ENCODE measurements at places on chromosomes 2 and 18. TPM values are rescaled to one million over a fixed set of nuclear protein-coding genes. Genes with fewer than 3 reads are reported as not detected.
A peak's percentile ranks its signal among the peaks of the same experiment; 100 is the strongest.

DNA sequence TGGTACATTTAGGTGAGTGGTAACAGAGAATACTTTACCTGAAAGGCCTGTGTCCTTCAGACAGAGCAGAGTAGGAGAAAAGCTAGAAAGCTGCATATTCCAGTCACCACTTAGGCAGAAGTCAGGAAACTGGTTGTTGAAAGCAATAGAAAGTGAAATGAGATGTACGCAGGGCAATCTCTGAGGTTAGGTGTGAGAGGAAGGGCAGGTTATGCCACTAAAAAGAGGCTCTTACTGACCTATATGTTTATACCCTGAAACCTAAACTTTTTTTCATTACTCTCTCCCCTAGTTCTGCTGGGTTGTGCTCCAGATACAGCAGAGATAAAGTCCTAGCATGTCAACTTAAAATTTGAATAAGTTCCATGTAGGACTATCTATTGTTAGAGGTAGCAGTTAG, 93.5 kb downstream of the COX7A2L start:
- no peaks in the 10 kb centered on the region for H3K27me3 ChIP-seq
- H3K36me3 ChIP-seq = peaks cover 14% of the 10 kb centered on the region
- peaks cover 10% of the 10 kb centered on the region for H3K4me1 ChIP-seq

GRCh38 chr2:30716123-30716900, 90.9 kb downstream of the CAPN13 start:
- DNase-seq = no peak
- H3K4me1 ChIP-seq = peaks cover 7% of the 10 kb centered on the region
- H3K27ac ChIP-seq = no peak overlapping the region

GRCh38 chr2:199797431-199798403, 53.3 kb downstream of the FTCDNL1 start:
- DNase-seq = no peak
- peaks cover 7% of the 10 kb centered on the region for H3K4me1 ChIP-seq
- H3K4me3 ChIP-seq = no peak overlapping the region
- H3K27ac ChIP-seq = no peak overlapping the region
- H3K27me3 ChIP-seq = peaks cover 5% of the 10 kb centered on the region

Gene TTN
- 11.9 TPM for total RNA-seq

DNA sequence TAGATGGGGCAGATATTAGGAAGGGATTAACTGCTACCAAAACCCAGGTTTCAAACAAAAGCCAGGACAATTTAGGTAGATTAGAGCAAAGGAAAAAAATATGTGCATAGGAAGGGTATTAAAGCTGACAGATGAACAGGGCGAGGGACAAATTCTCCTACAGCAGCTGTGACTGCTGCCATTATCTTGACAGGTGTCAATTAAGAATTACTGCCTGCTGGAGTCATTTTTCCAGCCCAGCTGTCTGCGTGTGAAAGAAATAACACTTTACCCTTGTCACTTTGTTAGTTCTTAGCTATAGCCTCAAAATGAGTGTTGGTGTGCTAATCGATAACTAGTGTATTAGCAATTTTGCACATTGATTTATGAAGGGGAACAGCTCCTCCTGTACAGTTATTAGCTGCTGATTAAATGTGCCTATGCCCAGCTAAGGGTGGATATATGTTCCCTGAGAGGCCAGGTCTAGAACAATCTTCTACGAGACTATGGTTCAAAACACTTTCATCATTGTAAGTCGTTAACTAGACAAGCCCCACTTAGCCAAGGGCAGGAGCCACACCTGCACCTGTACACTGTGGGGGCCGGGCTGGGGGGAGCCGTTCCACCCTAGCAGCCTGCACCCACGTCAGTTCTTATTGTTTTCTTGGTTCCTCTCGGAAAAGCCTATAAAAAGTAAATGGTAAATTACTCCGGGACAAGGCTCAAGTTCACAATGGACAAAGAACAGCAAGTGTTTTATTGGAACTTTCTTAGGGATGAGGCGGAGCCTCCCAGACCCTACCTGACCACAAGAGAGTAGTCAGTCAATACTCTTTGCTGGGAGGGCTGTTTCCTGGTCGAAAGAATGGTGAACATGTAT, 7.7 kb downstream of the TSHZ1 start:
- H3K4me1 ChIP-seq = peaks cover 39% of the 10 kb centered on the region
- H3K36me3 ChIP-seq = peaks cover 3% of the 10 kb centered on the region
- no peaks in the 10 kb centered on the region for H3K27me3 ChIP-seq
- peak overlapping the region; percentile 46 for H3K27ac ChIP-seq

DNA sequence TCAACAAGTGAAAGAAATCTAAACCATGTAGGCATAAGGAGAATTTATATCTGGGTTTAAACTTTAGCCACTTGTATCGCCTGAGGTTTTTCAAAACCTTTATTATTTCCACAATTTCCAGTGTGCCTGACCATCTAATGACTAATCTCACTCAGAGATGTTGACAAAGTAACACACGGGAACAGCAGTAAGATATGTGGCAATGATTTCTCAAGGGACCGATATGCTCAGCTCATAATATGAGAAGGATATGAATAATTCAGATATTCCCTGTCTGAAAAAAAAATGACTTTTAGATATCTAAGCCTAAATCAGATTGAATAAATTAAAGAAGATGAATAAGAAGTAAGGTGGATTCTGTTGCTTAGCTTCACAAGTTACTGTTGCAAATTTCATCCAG, 43.5 kb downstream of the TMEM163 start:
- peaks cover 38% of the 10 kb centered on the region for H3K4me1 ChIP-seq
- no peak for DNase-seq
- peaks cover 3% of the 10 kb centered on the region for H3K36me3 ChIP-seq
- H3K27me3 ChIP-seq = peaks cover 45% of the 10 kb centered on the region

DNA sequence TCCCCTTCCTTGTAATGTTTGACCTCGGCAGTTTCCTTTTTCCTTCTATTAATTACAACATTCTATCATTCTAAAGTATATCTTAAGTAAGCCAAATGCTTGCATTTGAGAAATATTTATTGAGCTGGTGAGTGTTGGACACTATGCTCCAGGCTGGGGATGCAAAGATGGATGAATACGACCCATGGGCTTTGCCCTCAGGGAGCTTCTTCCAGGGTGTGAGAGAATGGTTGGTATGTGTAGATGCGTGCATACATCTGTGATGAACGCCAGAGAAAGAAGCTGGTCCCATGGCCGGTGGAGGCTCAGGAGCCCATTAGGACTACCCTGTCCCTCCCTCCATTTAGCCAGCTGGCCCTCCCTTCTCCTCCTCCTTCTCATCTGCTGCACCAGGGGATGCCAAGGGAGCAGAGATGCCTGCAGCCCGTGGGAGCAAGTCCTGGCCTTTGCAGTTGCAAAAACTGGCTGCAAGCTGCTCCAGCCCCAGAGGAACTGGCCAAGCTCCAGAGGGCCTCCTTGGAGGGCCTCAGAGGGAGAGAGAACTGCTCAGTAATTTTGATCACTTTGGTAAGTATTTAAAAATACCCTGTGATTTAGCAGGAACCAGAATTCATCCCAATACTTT, 65.7 kb upstream of the FOSL2 start:
- H3K27ac ChIP-seq = no peak overlapping the region
- H3K4me3 ChIP-seq = no peak overlapping the region
- no peaks in the 10 kb centered on the region for H3K27me3 ChIP-seq
- H3K4me1 ChIP-seq = peaks cover 15% of the 10 kb centered on the region
- peaks cover 32% of the 10 kb centered on the region for H3K36me3 ChIP-seq
- no peak for DNase-seq

Gene THSD7B
- total RNA-seq = not detected

Gene ANKRD62
- total RNA-seq = not detected

Measured in activated naive CD8-positive, alpha-beta T cell treated with anti-CD3 and anti-CD28 coated beads, Interleukin-2, amount 10 ng/mL, durations not matched to agents 7 days and 5 days (primary cell).